Stimulated activated CD4-positive, alpha-beta T cell treated with anti-CD3 and anti-CD28 coated beads, Interleukin-1b, Interleukin-23, amount 100 ng/mL, for 48 hours (primary cell): ENCODE measurements at places on chromosomes 16 and 17.
A peak's percentile ranks its signal among the peaks of the same experiment; 100 is the strongest.

GRCh38 chr17:5745111-5745813 is 161.0 kb upstream of the NLRP1 start:
- no peak for DNase-seq

DNA sequence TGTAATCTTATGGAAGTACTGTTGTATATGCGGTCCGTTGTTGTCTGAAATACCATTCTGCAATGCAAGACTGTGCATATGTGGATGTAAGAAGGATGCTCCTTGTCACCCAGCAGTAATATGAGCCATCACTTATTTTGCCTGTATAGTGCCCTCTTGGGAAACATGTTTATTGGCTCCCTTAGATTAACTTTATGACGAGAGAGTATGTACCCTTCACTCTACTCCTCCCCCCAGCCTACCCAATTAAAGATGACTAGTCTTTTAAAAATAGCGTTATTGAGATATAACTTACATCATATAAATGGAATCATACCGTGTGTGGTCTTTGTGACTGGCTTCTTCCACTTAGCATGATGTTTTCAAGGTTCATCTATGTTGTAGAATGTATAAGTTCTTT is 33.6 kb downstream of the FTO start:
- no peak for DNase-seq

DNA sequence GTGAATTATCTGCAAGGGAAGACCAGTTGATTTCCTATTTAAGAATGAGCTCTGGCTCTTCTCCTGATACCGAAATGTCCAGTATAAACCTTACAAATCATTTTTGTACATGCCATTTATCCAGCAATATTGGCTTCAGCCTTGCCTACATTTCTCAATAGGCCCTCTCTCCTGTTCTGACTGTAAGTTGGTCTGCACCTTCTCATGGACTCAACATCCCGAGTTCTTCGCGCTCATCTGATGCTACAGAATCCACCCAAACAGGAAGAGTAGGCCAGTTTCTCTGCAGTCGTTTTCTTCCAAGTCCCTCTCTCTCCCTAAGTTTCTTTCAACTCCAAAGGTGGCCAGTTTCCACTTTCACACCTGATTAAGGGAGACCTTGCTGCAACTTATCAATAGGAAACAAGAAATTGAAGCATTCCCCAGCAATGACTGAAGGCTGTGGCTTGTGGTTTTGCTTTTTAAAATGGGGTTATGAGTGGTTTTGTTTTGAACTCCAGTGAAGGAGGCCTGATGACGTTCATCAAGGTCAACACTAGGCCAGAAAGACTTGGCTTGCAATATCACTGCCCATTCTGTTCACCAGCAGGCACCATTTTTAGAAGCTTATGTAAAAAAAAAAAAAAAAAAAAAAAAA is 383.0 kb downstream of the MAF start:
- DNase-seq: peak; percentile 30

DNA sequence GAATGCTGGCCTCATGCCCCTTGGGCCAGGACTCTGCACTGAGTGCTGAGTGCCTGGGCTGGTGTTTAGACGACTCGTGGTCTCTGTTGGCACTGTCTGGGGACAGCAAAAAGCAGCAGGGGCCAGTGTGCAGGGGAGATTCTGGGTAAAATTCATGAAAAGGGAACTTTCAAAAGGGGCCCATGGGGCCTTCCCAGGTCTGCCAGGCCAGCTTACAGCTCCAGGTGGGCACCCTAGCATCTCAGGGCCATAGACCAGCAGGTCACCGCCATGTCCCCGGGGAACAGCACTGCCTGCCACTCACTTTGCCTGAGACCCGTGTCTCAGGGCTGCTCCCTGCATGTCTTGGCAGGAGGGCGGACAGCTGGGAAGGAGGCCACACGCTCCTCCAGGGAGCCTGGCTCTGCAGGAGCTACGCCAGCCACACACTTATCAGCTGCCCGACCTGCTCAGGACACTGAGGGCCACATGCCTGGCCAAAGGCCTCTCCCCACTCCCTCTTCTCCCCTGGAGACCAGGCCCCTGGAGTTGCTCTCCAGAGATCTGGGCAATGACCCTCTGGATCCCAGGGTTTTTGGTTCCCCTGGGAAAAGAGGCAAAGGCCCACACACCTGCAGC is 8.8 kb upstream of the FASN start:
- DNase-seq: no peak

GRCh38 chr16:24543949-24544348 is 4.6 kb downstream of the RBBP6 start:
- no peak for DNase-seq

DNA sequence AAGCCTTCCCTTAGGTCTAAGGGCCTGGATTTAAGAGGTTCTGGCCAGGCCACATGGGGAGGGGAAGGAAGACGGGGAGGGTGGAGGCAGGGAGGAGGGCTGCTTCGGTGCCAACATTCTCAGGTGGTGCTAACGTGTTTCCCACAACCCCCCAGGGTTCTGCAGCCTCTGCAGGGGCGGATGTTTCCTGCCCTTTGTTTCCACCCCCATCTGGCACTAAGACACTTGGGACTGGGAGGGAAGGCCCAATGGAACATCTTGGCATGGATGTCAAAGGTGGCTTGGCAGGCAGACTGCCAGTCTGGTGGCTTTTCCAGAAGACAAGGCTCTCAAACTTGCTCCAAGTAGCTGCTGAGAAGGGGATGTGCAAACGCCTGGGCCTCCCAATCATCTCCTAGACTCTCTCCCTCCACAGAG is 12.7 kb downstream of the HIC1 start:
- DNase-seq: no peak

DNA sequence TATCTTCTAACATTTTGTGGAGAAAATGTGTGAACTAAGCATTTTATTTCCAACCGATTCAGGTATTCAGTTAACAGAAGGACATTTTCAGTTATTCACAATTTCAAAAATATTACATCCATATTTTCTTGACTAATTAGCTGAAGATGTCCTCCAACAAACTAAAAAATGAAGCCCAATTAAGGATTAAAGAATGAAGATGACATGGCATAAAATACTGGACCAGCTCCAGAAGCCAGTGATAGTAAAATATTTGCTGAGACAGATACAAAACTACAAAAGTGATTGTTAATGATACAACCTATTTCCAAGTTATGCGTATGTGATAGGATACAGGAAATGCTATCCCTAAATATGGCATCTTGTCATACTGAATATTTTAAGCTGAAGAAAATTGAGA is 48.6 kb downstream of the PMP22 start:
- no peak for DNase-seq

- no peak for DNase-seq
Observed at GRCh38 chr17:49101054-49101534, 31.5 kb upstream of the B4GALNT2 start.

- no peak for DNase-seq
Observed at GRCh38 chr16:50478773-50479149, 69.4 kb upstream of the NKD1 start.

DNA sequence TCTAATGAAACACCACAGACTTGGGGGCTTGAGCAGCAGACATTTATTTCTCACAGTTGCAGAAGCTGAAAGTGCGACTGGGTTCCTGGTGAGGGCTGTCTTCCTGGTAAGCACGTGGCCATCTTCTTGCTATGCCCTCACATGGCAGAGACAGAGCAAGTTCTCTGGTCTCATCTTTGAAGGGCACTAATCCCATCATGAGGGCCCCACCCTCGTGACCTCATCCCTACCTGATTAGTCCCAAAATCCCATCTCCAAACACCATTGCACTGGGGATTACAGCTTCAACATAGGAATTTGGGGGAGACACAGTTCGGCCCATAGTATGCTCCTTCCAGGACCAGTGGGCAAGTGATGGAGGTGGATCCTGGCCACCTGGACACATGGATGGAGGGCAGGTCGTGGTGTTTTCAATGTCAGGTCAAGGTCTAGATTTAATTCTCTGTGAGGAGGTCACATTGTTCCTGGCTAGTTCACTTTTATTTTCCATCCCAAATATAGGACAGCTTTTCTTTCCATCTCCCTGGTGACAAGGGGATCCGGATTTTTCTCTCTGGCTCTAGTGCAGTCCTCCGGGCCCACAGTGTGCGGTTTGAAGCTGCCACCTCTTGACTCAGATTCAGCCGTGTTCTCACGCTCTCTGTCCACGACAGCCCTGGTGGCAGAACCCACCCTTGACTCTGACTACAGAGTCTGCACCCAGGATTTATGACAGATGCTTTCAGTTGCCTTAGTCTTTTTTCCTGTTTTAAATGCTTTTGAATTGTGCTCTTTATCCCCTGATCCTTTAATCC is 160.5 kb upstream of the NOL11 start:
- DNase-seq: no peak
